ENCODE measurements at places on chromosomes 2 and 18. TPM values are rescaled to one million over a fixed set of nuclear protein-coding genes. Genes with fewer than 3 reads are reported as not detected.

The ABCG8 gene
- not detected for total RNA-seq

The KLHL30 gene
- total RNA-seq: 4.4 TPM

The PLA2R1 gene
- total RNA-seq: 8.3 TPM

The LCT gene
- 0.77 TPM for total RNA-seq

The CENPO gene
- total RNA-seq: 3.7 TPM

The NT5DC4 gene
- total RNA-seq: not detected

The TUBA3E gene
- not detected for total RNA-seq

The ANKRD62 gene
- not detected for total RNA-seq

The LAMA3 gene
- total RNA-seq: 19.6 TPM

The VPS54 gene
- 22.2 TPM for total RNA-seq

The FOXI3 gene
- not detected for total RNA-seq

The CYTIP gene
- total RNA-seq: 16.0 TPM
